Thoracic aorta (tissue), 2 donors: ENCODE measurements at places on chromosomes 6 and 20.

DNA sequence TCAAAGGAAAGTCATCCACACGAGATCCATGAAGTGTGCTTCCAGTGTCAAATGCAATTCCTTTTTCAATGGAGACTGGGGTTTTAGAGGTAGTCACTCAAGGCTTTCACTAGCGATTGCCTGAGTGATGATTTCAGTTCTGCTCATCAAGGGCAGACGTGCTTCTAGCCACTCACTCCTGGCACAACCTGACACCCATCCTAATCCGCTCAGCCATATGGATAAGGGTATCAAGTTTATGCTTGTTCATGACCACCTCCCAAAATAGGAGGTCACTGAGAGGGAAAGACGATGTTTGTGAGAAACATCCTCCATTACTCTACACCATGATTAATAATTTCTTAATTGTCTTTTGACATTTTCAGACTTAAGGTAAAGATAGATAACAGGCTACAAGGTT is 91.3 kb upstream of the HEY2 start:
- no peak overlapping the region for H3K4me3 ChIP-seq
- no peaks in the 10 kb centered on the region for H3K27me3 ChIP-seq

GRCh38 chr20:64216036-64216435 is 39.5 kb upstream of the PCMTD2 start:
- no peak overlapping the region for H3K4me3 ChIP-seq
- no peak overlapping the region for H3K27ac ChIP-seq
- DNase-seq: no peak
- no peaks in the 10 kb centered on the region for H3K27me3 ChIP-seq
- peaks cover 2% of the 10 kb centered on the region for H3K4me1 ChIP-seq
- H3K36me3 ChIP-seq: no peaks in the 10 kb centered on the region

GRCh38 chr6:84516154-84516553 is 248.2 kb downstream of the TBX18 start:
- H3K4me3 ChIP-seq: no peak overlapping the region
- no peak for DNase-seq
- H3K36me3 ChIP-seq: no peaks in the 10 kb centered on the region
- peaks cover 62% of the 10 kb centered on the region for H3K4me1 ChIP-seq
- no peak overlapping the region for H3K27ac ChIP-seq

DNA sequence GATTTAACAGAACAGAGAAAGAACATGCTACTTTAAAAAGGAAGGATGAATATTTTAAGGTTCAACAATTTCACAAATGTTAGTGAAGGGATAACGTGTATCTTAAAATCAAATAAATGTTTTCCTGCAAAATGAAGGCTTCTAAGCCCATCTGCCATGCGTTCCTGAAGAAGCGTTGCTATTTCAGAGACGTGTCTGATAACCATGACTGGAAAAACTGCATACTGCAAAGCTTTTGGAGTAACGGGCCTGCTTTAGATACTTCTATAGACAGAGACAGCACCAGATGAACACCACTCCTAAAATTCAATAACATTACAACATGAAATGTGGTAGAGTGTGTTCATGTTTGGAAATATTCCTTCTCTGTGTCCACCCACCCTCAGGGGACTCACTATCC is 126.0 kb downstream of the WDR27 start:
- no peak overlapping the region for H3K27ac ChIP-seq
- H3K27me3 ChIP-seq: no peaks in the 10 kb centered on the region
- no peak overlapping the region for H3K4me3 ChIP-seq
- no peaks in the 10 kb centered on the region for H3K36me3 ChIP-seq
- no peak for DNase-seq
- no peaks in the 10 kb centered on the region for H3K4me1 ChIP-seq

DNA sequence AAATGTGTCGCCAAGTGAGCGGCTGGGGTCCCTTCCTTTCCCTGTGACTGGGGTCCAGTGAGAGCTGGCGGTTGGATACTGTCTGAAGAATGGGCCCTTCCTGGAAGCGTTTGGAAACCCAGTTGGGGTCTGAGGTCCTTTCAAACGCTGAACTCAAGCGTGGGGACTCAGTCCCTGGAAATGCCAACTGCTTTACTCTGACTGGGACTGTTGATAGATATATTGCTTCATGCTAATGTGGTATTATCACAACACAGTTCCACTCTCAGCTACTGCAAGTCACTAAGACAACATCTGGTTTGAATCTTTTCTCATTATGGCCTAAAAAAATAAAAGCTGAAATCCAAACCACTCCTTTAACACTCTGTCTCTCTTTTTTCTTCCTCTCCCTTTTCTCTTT is 23.7 kb upstream of the PSMF1 start:
- no peak for DNase-seq
- H3K4me3 ChIP-seq: no peak overlapping the region
- no peaks in the 10 kb centered on the region for H3K36me3 ChIP-seq
- no peak overlapping the region for H3K27ac ChIP-seq
- H3K27me3 ChIP-seq: no peaks in the 10 kb centered on the region

- no peak overlapping the region for H3K4me3 ChIP-seq
- no peaks in the 10 kb centered on the region for H3K27me3 ChIP-seq
- no peaks in the 10 kb centered on the region for H3K36me3 ChIP-seq
- no peak for DNase-seq
- H3K27ac ChIP-seq: no peak overlapping the region
- H3K4me1 ChIP-seq: no peaks in the 10 kb centered on the region
Measured at GRCh38 chr6:122719176-122719575, 60.3 kb upstream of the FABP7 start.

DNA sequence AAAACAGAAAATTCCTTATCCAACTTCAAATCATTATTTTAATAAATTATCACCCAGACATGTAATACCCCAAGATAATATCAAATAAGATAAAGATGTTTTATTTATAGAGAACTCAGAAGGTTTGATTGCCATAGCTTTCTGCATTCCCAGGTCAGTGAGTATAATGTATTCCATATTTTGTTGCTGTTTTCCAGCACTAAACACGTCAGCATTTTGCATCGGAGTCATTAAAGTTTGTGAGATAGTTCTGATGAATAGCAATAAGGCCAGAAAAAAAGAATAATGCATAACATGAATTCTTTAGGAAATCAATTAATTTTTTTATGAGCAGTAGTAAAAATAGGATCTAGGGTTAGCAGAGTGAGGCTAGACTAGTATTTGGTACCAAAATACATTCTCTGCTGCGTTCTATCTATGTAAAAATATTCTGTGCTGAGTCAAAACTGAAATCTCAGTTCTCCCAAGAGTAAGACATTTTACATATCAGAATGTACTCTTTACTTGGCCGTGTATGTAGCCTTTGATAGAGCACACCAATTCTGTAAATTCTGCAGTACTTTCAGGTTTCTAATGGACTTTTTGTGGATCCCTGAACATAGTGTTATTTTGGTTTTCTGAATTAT is 269.9 kb upstream of the AGPAT4 start:
- H3K36me3 ChIP-seq: no peaks in the 10 kb centered on the region
- DNase-seq: no peak
- H3K27me3 ChIP-seq: no peaks in the 10 kb centered on the region
- H3K4me1 ChIP-seq: peaks cover 5% of the 10 kb centered on the region
- no peak overlapping the region for H3K27ac ChIP-seq

GRCh38 chr20:46122071-46122470 is 4.0 kb downstream of the CD40 start:
- H3K27ac ChIP-seq: no peak overlapping the region
- H3K4me1 ChIP-seq: peaks cover 12% of the 10 kb centered on the region
- no peaks in the 10 kb centered on the region for H3K27me3 ChIP-seq
- no peak for DNase-seq
- peaks cover 14% of the 10 kb centered on the region for H3K36me3 ChIP-seq
- no peak overlapping the region for H3K4me3 ChIP-seq
